ENCODE measurements at places on chromosomes 1 and 21.
A peak's percentile ranks its signal among the peaks of the same experiment; 100 is the strongest.

DNA sequence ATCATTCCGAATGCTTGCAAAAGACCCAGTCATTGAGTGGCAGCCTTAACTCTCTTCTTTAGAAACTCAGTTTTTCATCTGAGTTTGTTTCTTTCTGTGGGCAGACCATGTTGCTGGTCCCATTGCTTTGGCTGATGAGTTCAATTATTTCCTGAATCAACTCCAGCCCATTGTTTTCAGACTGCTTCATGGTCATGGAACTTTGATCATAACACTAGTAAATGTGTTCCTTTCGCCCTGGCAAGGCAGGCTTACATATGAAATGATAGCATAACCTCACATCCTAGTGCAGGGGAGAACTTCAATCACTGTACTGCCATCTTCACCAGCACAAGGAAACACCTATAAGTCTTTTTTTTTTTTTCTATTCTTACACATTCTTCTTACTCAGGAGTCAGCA, 50.0 kb upstream of the DUSP10 start:
- no peak for DNase-seq

- DNase-seq, result no peak
Observed at GRCh38 chr1:180646093-180646492, 14.3 kb downstream of the XPR1 start.

DNA sequence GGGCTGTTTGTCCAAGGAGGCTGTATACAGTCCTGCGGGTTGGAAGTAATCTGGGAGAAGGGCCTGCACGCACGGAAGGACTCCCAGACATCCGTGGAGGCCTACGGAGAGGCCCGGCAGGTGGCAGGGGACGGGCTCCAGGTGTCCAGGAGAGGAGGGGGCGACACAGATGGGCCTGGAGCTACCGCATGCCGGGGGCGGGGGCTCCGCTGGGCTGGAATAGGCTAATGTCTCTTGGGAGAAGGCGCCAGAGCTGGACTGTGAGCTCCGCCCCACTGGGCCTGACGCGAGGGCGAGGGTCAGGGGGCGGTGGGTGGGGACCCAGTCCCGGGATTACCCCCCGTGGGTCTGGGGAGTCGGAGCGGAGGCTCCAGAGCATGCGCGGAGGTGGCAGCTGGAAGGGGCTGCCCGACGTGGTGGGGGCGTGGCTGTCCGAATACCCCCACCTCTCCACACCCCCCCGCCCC, 659 bp downstream of the AGO1 start:
- DNase-seq, result peak; percentile 63

DNA sequence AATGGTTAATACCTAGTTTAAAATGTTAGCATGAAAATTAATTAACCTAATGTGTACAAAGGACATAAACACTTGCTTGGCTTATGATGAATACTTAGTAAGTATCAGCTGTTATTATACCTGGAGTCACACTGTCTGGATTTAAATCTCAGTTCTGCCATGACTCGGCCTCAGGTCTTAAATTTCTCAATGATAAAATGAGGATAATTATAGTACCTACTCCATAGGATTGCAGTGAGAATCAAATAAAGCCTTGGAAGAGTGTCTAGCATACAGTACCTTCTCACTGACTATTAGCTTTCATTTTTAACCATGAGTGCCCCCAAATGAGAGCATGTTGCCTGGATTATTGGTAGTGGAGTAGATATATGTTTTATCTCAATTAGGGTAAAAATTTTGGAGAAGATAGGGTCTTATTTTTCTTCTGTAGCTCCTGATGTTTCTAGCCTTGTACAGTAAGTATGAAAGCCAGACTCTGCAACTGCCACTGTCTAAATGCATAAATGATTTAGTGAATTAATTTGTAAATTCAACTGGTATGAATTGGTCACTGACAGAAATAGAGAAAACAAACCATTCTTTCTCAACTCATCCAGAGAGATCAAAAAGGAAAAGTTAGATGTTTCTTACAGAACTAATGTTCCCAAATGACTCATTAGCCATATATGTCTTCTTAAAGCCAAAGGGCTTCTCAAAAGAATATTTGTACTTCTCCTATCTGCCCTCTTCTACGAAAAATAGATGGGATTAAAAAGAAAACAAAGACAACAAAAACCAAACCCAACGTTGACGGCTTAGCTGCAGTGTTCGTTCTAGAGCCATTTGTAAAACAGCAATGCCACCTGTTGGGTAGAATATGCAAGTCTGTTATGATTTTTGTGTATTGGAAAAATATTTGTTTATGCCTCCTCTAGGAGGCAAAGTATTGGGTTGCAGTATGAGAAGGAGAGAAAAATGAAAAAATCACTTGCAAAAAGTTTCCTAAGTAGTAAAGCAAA, 53.8 kb upstream of the MROH9 start:
- no peak for DNase-seq

DNA sequence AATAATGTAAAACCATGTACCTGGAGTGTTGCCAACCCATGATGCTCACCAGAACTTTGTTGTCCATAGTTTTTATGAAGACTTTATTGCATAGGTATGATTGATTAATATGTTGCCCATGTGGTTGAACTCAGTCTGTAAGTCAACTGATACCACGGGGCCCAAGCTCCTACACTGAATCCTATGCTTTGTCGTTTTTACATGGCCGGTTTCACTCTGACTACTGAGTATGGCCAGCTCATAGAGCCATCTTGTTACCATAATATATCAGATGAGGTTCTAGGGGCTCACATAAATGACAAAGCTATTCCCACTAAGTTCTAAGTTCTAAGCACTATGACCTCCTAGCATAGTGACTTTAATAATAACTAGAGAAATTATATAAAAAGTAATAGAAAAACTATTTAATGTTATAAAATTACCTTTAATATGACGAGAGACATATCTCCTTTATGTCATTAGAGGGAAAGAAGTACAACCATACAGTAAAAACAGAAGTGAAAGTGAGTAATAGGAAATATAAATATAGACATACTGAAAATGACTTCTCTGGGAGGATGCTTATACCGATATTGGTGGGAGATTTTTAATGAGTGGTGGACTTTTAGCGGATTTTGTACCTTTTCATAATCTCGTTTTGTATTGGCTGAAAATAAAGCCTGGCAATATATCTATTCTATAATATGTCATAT, 983.4 kb upstream of the PRMT6 start:
- no peak for DNase-seq

DNA sequence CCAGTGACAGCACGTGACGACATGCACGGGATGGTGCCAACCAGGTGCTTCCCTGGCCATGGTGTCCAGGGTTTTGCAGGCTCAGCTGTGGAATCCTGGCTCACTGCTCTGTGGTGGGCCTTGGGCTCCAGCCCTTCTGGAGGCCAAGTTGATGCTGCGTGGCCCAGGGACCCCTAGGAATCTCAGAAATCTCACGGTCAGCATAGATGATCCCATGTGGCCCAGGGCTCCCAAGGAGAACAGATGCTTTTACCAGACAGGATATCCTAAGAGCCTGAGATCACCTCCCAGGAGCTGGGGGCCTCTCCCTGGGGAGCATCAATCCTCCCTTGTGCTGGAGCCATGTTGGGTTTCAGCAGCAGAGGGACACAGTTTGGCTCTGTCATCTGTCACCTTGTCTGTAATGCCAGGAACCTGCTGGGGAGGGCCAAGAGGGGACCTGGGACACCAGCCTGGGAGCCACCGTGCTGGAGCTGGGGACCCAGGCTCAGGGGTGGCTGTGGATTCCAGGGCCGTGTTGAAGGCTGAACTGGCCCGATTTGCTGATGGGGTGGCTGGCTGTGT, 63.9 kb downstream of the TRIM11 start:
- no peak for DNase-seq

GRCh38 chr1:167431261-167431908, 86.9 kb downstream of the CD247 start:
- no peak for DNase-seq

DNA sequence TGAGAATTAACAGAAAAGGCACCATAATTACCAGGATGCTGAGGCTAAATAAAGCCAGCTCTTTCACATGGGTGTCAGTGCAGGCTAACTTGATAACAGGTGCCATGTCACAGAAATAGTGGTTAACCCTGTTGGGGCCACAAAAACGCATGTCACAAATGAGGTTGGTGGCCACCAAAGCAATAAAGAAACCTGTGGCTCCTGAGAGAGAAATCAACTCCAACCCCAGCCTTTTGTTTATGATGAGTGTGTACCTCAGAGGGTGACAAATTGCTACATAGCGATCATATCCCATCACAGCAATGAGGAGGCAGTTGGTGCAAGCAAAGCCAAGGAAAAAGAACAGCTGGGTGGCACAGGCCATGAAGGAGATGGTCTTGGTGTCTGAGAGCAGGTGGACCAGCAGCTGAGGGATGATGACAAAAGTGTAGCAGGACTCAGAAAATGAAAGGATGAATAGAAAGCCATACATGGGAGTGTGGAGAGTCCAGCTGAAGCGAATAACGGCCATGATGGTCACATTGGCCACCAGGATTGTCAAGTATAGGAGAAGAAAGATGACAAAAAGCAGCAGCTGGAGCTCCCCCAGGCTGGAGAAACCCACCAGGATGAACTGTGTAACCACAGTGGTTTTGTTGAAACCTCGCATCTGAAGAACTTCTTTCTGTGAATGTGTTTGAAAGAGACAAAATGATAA, at the start of gene OR10T2:
Gene OR10T2, minus strand, starts transcription at position 649 of the 697 bp plus-strand sequence. Its CDS starts 0 bp downstream, at position 649.
- no peak for DNase-seq

GRCh38 chr1:147434921-147435320, 106.4 kb upstream of the BCL9 start:
- no peak for DNase-seq

GRCh38 chr1:235775246-235775860, 91.4 kb downstream of the LYST start:
- no peak for DNase-seq

GRCh38 chr1:192527950-192528349, 47.6 kb upstream of the RGS1 start:
- no peak for DNase-seq

- no peak for DNase-seq
Observed at GRCh38 chr1:99636647-99637175, 9.2 kb upstream of the PALMD start.

GRCh38 chr1:212413902-212414327, 771 bp downstream of the PACC1 start:
- no peak for DNase-seq

- no peak for DNase-seq
Observed at GRCh38 chr1:205045146-205045545, 2.1 kb downstream of the CNTN2 start.

DNA sequence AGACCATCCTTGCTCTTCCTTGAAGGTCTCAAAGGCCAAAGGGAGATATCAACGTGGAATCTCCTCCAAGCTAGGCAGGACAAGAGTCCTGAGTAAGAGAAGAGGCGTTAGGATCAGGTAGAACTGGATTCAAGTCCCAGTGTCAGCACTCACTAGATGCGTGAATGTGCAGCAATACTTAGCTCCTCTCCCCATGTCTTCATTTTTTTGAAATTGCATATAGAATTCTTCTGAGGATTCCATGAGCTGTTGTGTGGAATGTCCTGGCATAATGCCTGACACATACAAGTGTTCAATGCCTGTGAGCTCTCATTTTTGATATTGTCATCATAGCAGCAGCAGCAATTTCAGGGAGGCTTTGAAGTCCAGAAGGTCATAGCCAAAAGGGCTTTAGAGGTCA, 333.2 kb downstream of the KCNH1 start:
- no peak for DNase-seq

GRCh38 chr1:9324246-9325096, 31.8 kb downstream of the SPSB1 start:
- no peak for DNase-seq

DNA sequence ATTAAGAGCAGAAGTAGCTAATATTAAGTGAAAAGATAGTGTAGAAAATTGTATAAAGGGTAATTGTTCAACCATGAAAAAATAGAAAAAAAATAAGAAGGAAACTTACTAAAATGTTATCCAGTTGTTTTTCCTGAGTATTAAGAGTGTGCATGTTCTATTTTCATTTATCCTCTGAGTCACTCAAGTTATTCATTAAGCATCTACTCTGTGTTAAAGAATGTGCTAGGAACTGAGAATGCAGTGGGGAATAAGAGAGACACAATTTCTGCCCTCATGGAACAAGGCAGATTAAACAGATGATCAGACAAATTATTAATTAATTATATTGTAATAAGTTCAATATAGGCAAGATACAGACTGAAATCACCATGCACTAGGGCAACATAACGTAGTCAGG, 10.8 kb upstream of the PIGK start:
- DNase-seq, result no peak

DNA sequence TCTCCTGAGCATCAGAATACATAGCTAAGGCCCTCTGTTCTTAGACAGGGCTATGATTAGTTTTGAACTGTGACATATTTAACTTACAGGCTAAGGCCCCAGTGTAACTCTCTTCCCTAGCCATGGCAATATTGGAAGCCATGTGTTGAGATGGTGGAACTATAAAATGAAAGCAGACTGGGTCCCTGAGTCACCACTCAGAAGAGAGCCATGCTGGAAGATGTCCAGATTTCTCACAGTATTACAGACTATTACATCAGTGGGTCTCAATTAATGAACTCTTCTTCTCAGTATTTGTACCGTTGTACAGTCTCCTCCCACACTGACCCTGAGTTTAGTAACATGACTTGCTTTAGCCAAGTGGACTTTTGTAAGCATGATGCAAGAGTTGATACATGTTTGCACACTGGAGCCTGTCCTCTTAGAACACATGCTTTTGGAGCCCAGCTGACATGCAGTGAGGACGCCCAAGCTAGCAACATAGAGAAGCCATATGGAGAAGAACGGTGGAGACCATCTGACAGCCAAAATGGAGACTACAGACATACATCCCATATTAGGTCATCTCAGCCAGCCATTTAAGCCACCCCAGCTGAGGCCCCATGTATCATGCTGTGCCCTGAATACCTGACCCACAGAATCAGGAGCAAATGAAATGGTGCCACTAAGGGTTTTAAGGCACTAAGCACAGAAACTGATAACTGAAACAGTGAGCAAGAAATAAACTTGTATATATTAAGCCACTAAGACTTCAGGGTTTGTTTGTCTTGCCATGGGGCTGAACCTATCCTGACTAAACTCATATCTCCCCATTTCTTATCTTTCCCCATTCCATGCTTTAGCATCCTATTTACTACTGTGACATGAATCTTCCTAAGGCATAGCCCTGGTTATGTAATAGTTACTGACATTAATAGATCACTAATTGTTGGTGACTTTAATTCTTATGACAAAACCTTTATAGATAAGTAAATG, 24.4 kb downstream of the TBX15 start:
- no peak for DNase-seq

- DNase-seq, result no peak
Observed at GRCh38 chr1:63321066-63321784, 1.1 kb upstream of the FOXD3 start.

DNA sequence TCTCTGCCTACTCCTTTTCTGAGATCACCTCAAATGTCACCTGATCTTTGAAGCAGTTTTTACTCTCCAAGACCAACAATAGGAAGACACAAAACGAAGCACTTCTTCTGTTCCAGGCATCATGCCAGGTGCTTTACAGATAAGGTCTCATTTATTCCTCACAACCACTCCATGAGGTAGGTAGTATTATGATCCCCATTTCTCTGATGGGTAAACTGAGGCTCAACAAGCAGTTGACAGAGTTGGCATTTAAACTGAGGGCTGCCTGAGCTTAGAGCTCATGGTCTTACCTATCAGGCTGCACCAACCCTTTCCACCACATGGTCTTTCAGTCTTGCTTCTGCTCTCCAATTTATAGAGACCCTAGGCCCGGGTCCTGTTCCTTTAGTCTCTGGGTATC, 147.2 kb upstream of the JUN start:
- no peak for DNase-seq
